NCI-H2171 treated with DMSO at 0.1 percent for 48 hours (cell line): ENCODE measurements at places on chromosomes 16 and 17.

- peak; percentile 94 for DNase-seq
Measured at GRCh38 chr16:85234310-85235204, 122.3 kb upstream of the CIBAR2 start.

- DNase-seq = no peak
Measured at GRCh38 chr17:69287168-69287567, 39.8 kb downstream of the ABCA5 start.

DNA sequence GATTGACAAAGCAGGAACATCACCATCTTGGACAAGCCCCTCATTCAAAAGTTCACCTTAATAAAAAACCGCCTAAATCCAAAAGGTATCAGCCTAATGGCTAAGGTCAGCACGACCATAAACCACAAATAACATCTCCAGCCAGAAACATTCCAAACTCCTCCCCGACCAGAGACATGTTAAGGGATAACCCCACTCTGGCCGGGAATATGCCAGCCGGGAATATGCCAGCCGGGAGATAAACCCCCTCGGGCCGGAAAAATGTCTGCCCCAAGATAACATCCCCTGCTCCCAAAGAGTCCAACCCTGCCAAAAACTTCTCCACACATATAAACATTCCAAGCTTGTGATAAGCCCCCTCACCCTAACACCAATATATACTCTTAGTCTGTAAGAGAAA, 1.4 kb downstream of the DHX33 start:
- no peak for DNase-seq

DNA sequence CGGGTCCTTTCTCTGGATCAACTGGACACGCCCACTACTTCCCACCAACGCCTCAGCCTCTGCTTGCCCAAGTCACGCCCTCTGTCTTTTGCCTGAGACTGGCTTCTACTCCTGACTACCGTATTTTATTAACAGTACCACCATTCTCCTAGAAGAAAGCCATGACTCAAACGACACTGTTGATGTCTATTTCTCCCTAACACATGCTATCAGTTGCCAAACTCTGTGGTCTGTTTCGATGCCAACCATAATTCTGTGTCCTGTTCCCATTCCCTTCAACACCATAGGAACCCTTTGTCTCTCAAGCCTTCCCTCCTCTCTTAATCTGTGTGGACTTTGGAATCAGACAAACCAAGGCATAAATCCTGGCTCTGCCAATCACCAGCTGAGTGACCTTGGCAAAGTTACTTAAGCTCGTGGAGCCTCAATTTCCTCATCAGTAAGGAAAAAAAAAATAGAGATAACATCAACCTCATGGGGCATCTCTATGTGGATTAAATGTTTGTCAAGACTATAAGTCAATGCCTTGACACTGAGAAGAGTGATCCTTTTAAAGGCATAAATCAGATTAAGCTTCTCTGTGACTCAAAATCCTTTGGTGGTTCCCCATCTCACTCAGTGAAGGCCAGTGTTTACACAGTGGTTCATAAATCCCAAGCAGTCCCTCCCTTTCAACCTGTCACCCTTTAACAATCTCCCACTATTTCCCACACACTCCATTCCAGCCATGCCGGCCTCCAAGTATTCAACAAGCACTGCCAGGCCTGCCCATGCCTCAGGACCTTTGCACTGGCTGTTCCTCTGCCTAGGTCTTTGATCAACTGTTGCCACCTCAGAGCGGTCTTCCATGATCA, 45.6 kb downstream of the ERN1 start:
- no peak for DNase-seq

- peak; percentile 63 for DNase-seq
Measured at GRCh38 chr16:11390573-11391495, 45.6 kb downstream of the RMI2 start.

GRCh38 chr17:65190467-65191097, 53.4 kb downstream of the RGS9 start:
- DNase-seq = no peak

- DNase-seq = no peak
Measured at GRCh38 chr17:31226373-31226772, 70.7 kb downstream of the OMG start.

DNA sequence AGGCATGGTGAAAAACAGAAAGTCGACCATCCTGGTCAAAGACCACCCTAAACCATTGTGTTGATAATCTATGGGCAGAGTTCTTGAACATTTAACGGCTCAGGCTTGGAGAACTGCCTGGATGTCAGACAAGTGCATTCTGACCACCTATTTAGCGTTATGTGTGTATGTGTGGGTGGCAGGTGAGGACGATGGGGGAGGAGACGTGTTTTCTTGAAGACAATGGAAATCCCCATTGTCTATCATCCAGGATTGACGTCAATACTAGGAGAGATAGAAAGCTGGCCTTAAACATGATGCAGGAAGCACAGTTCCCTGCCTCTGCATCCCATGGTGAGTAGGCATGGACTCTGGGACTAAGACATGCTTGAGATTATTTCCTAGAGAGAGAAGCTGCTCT, 157.4 kb upstream of the MAF start:
- DNase-seq = no peak

- no peak for DNase-seq
Measured at GRCh38 chr17:8368193-8368592, 8.3 kb downstream of the KRABD2 start.

DNA sequence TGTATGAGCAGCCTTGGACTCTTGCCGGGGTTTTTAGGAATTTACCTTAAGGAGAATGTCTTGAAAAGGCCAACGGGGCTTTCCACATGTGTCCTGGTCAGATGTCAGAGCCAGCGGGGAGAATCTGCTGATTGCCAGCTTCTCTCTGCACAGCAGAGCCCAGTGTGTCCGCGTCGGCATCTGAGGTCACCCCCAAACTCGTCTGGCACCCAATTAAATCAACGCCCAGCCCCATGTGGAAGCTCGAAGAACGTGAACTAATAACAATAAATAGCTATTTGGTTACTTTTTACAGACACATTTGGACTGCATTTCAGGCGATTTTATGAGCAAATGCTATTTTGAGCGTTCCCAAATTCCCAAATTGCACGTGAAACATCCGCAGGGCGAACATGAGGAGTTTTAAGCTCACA, 303.5 kb downstream of the FOXL1 start:
- DNase-seq = no peak

DNA sequence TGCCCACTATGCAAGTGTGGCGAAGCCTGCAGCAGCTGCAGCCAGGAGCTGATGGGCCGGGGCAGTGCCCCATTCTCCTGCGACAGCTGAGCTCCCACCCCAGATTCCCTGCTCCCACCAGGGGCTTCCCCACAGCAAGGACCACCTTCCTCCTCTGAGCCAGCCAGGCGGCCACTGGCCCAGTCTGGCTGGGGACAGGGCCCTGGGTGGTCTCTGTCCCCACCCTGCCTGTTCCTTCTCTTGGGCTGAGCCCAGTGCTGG, 5.6 kb upstream of the NPTX1 start:
- no peak for DNase-seq

DNA sequence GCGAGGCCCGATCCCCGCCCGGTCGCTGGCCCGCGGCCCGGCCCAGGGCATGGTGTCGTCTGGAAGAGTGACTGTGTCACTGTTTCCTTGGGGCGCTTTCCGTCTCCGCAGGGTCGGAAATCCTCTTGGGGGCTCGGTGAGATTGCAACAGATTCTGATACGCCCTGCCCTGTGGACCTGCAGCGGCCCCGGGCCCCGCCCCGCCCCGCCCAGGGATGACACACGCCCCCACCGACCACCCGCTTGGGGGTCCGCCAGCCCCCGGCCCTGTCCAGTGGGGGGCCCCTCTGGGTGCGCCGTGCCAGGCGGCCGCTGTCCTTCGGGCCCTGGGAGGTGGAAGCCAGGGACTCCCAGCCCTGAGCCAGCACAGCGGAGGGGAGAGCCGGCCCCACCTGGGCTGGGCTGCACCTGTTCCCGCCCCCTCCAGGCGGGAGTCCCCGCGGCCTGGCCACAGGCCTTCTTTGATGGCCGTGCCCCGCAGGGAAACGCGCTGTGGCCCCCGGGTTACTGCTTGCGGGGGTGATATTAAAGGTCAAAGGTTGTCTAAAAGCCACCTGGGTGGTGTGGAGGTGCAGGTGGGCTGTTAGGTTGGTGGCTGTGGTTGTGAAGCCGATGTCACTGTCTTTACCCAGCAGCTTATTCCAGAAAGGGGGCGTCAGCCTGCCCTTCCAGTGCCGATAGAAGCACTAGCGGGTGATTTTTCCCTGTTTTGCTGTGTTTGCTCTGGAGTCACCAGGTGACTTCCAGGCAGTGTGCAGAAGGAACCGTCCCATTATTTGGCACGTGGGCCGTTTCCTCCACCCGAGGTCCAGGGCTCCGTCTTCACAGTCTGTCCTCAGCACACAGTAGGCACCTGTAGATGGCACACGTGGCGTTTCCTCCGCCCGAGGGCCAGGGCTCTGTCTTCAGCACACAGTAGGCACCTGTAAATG, 752 bp downstream of the TBC1D24 start:
- peak; percentile 29 for DNase-seq

DNA sequence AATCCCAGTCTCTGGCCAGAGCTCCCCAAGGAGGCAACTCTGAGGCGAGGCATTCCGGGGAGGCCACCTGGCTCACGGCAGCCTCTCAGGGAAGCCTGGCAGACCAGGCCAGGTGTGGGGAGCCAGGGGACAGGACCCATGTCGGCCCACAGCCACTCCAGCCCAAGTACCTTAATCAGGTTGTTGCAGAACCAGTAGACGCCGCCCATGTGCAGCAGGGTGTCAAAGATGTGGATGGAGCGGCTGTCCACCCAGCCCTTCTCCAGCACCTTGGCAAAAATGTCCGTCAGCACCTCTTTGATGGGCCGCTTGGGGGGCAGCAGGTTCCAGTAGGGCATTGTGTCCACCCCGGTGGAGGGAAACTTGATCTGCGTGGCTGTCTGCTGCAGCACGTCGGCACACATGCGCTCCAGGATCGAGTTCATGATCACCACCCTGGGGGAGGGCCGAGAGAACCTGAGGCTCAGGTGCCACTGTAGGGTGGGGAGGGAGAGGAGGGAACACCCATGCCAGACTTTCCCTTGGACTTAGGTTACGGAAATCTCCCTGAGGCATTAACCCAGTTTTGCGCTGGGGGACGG, 7.8 kb downstream of the CSF3 start:
- DNase-seq = no peak

- DNase-seq = no peak
Measured at GRCh38 chr17:43911904-43912303, 4.6 kb upstream of the MPP2 start.

DNA sequence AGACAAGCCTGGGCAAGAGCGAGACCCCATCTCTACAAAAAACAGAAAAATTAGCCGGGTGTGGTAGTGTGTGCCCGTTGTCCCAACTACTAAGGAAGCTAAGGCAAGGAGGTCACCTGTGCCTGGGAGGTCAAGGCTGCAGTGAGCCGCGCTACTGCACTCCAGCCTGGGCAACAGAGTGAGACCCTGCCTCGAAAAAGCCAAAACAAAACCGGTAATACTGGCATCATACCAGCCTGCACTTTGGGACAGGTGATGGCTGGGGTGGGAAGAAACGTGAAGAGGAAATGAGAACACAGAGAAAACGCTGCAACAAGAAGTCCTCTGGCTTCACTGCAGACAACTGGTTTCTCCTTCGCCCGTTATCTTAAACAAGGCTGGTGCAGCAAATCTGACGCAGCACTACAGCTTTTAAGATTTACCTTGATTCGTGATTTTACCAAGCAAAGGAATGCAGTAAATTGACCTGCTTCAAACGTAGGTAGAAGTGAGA, 725 bp upstream of the CASC3 start:
- no peak for DNase-seq

- DNase-seq = peak; percentile 77
Measured at GRCh38 chr17:58121925-58122324, 26.3 kb upstream of the OR4D1 start.

DNA sequence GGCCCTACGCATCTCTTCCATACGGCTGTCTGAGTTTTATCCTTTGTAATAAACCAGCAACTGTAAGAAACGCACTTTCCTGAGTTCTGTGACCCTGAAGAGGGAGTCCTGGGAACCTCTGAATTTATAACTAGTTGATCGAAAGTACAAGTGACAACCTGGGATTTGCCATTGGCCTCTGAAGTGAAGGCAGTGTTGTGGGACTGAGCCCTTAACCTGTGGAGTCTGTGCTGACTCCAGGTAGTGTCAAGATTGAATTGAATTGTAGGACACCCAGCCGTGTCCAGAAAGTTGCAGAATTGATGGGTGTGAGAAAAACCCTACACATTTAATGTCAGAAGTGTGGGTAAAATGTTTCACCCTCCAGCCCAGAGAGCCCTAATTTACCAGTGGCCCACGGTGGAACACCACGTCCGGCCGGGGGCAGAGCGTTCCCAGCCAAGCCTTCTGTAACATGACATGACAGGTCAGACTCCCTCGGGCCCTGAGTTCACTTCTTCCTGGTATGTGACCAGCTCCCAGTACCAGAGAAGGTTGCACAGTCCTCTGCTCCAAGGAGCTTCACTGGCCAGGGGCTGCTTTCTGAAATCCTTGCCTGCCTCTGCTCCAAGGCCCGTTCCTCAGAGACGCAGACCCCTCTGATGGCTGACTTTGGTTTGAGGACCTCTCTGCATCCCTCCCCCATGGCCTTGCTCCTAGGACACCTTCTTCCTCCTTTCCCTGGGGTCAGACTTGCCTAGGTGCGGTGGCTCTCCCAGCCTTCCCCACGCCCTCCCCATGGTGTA, 1.5 kb downstream of the GAA start:
- no peak for DNase-seq

DNA sequence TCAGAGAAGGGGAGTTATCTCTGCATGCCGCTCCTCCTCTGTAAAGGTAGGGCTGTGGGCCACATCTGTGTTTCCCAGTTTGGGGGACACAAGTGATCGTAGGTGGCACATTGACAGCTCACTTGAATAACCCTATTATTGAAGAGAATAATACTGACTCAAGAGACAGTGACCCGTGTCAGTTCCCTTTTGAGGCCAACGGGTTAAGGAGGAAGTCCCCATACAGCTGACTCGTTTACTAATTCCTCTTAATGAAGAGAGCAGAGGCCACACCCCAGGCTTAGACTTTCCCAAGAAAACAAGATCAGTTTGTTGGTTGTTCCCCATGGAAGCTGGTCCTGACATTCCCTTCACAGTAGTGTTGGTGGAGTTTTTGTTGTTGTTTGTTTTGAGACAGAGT, 33.0 kb downstream of the IL4R start:
- no peak for DNase-seq

DNA sequence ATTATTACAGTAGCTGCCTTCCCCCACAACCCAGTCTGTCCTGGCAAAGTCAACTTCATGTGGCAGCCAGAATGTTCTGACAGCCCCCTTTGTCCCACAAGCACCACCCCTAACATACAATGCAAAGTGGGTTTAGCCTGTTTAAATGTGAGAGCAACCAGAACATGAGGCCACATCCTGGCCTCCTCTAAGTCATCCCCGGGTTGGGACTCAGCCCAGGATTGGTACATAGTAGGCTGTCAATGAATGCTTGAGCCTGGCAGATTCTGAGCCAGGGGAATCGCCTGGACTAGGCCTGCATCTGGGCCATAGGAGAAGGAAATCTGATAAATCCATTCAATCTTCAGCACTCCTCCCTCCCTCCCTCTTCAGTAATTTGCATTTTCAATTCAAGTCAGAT, 4.3 kb upstream of the ITGA3 start:
- no peak for DNase-seq

DNA sequence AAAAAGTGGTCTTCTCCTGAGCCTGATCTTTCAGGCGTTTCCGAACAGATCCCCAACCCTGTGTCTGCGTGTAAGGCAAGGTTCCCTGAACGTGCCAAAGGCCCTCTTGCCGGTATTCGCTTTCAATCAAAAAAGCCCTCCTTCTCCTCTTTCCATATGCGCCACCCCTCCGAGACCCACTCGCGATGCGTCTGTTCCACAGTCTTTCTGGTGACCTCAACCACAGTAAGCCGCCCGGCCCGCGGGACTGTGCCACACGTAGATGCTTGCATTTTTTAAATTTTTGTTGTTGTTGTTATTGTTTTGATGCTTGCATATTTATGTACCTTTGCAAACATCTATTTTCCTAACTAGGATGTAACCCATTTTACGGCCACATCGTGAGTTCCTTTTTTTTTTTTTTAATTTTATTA, 607 bp upstream of the PRPSAP1 start:
- no peak for DNase-seq
